NCI-H2107 (cell line): ENCODE measurements at places on chromosomes 11 and 22.

DNA sequence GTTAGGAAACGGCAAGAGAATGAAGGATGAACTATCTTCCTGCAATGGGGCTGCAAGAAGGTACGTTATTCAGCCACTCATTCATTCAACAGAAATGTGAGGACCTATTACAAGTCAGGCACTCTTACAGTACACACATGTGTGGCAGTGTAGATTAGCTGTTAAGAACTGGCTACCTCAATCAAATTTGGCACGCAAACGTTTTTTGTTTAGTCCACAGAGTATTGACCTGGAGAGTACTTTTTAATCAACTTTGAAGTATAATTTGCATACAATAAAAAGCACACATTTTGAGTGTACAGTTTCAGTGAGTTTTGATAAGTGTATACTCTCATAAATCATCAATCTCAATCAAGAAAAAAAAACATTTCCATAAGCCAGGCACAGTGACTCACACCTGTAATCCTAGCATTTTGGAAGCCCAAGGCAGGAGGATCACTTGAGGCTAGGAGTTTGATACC, 24.2 kb downstream of the MRTFA start:
- no peak for DNase-seq

- no peak for DNase-seq
Observed at GRCh38 chr22:38107692-38108515, 2.6 kb downstream of the BAIAP2L2 start.

- DNase-seq: no peak
Observed at GRCh38 chr11:123519055-123519796, 89.2 kb downstream of the GRAMD1B start.

- DNase-seq: no peak
Observed at GRCh38 chr11:133740963-133741362, 104.3 kb downstream of the SPATA19 start.

GRCh38 chr11:83864412-83865057, 578.4 kb upstream of the CCDC90B start:
- DNase-seq: no peak

- DNase-seq: no peak
Observed at GRCh38 chr11:112538534-112539280, 278.0 kb upstream of the PLET1 start.

GRCh38 chr11:65883058-65883761, 3.6 kb downstream of the CTSW start:
- DNase-seq: no peak

GRCh38 chr11:16604794-16605388, 133.6 kb upstream of the C11orf58 start:
- DNase-seq: no peak

DNA sequence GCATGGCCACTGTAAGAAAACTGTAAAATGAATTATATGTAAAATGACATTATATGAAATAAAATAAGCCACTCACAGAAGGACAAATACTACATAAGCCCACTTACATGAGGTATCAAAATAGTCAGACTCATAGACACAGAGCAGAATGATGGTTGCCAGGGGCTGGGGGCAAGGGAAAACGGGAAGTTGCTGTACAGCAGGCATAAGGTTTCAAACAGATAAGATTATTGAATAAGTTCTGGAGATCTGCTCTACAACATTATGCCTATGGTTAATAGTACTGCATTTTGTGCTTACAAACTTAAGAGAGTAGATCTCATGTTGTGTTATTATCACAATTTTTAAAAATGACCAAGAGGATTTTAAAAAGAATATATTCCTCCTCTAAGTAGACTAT, 32.7 kb upstream of the HEPHL1 start:
- no peak for DNase-seq

DNA sequence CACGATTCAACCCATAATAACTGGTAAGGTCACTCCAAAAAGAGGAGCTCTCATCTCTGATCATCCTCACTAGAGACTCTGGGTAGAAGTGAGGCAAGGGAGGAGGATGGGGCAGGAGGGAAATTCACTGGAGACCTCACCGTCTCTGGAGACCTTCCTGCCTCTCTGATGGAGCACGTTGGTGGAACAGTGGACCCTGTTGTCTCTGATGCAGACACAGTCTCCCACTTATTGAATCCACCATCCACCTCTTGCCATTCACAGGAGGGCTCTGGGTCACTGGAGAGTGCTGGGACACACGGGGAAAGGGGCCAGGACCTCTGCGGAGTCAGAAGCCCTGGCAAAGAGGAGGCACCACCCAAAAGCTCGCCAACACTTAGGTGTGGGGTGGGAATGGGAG, 137.6 kb upstream of the SEZ6L start:
- DNase-seq: no peak

DNA sequence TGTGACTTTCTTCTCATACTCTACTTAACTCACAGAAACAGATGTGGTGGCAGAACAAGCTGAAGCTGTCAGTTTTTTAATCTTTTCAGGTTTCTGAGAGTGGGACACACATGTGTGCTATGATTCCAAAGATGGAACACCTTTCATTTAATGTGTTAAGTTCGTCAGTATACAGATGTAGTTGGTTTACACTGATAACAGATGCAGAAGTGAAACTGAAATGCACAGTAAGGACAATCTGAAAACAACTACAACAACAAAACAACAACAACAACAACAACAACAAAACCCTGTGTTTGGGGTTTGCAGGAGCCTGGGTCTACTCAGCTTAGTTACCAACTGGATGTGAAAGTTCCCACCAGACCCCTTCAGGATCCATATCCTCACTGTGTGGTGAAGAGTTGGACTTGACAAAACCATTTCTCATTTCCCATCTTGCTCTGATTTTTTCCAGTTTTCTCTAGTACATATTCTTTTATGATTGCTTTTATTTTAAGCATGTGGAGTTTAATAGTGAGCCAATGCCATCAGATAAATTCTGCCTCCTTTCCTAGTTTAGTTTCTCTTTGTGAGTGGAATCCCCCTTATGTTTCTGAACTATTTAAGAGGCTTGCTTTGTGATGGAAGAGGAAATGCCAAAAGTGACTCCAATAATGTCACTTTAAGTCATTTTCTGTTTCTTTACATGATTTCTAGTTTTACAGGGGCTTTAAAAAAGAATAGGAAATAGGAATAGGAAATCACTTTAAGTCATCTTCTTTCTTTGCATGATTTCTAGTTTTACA, 47.8 kb downstream of the ARHGAP42 start:
- no peak for DNase-seq

GRCh38 chr11:2444821-2445745, at the start of gene KCNQ1:
TSS of gene KCNQ1 (plus strand) at chr11:2445008. CDS start at chr11:2445099, 91 bp downstream.
- DNase-seq: no peak

- no peak for DNase-seq
Observed at GRCh38 chr11:70883973-70884623, 368.3 kb downstream of the SHANK2 start.

- DNase-seq: no peak
Observed at GRCh38 chr11:118628861-118629549, 21.6 kb downstream of the PHLDB1 start.

GRCh38 chr11:113896156-113896879, 8.3 kb upstream of the HTR3B start:
- no peak for DNase-seq

- DNase-seq: no peak
Observed at GRCh38 chr11:44711787-44712608, 14.8 kb upstream of the TSPAN18 start.

GRCh38 chr22:22717664-22718063, 73.2 kb downstream of the GGTLC2 start:
- no peak for DNase-seq

- DNase-seq: peak; percentile 38
Observed at GRCh38 chr11:13772223-13773046, 104.0 kb downstream of the FAR1 start.

DNA sequence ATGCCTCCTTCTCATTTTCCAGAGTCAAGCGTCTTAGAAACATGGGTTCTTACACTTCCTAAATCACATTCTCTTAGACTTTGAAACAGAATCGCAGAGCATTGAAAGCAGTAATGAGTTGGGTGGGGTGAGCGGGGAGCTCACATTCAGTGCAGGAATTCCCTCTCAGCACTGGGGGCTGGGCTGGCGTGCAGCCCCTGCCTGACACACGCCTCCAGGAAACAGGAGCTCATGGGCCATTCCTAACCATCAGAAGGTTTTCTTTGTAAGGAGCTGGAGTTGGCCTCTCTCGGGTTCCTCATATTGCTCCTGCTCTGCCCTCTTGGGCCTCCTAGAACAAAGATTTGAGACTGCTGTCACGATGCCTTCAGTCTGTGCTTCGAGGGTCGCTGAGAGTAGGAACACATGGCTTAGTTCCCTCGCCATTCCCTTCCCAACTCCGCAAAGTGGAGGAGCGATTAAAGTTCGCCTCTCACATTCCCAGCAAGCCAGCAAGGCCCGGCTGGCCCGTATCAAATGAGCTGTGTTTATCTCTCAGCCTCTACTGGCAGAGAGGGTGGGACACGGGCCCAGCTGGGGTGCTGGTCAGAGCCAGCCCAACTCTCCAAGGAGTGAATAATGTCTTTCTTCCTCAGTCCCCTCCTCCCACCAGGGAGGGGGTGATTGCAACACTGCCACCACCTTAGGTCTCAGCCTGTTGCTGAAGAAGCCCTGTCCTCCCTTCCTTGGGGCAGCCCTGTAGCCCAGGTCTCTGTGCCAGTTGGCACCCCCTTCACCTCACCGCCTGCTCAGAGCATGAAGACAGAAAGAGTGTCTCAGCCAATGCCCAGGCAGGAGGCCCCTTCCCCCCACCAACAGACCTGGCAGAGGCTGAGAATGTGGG, 10.4 kb downstream of the CHRDL2 start:
- no peak for DNase-seq

- no peak for DNase-seq
Observed at GRCh38 chr22:27170491-27170890, 513.1 kb downstream of the MIAT start.

- DNase-seq: no peak
Observed at GRCh38 chr11:22559416-22559815, 66.2 kb downstream of the FANCF start.

DNA sequence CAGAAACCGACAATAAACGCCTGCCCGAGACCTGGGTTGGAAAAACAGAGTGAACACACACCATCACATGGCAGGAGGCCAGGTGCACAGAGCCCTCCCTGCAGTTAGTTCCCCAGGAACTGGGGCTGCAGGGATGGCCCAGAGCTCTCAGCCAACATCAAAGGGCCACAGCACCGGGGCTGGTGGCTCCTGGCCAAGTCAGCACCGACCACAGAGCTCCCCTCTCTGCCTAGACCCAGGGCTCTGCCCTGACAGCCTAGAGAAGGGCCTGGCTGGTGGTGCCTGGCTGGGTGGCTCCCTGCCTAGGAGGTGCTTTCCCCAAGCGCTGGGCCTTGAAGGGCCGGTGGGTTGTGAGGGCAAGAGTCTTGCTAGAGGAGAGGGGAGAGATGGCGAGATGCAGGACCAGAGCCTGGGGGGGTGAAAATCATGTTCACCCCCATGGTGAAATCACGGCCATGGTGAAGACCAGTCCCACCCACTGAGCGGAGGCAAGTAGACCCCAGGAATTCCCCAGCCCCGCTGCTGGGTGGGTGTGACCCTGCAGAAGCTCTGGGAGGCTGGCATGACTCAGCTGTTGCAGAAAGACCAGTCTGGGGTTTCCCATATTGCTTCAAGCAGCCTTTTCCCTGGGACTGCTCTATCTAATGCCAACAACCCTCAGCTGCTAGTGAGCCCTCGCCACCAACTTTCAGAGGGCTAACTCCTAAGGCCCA, 7.2 kb upstream of the BID start:
- peak; percentile 24 for DNase-seq

DNA sequence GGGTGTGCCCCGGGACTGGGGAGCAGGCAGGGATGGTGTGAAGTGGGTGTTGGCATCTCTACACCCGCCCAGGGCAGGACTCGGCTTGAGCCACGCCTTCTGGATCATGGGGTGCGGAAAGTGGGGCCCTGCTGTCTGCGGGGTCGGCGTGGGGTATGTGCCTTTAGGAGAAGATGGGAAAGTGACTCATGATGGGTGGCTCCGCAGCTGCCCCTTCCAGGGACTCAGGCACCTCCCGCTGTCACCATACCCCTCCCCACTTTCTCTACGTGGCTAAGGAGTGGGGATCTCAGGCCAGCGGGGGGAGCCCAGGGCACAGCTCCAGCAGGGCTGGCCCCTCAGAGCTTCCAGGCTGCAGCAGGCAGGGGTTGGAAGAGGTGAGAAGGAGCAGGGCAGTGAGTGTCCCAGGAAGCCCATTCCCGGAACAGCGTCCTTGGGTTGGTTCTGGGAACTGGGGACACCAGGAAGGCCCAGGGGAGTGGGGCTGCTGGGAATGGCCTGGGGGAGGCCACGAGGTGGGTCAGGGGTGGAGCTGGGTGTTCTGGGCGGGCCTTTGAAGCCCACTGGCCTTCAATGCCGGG, 102.9 kb upstream of the FGF3 start:
- no peak for DNase-seq

DNA sequence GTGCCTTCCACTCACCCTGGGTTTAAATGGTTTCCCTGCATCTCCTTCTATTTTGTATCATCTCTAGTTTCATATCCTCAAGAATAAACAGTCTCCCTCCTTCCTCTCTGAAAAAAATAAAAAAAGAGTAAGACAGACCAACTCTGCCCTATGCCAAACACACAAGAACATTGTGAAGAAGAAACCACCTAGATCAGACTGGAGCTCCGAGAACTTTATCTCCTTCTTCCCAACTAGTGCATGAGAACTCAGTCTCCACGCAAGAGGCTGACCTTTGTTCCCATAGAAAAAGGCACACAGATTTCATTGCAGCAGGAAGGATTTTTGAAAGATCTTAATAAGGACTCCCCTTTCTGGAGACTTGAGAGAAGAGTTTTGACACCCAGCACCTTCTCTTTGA, 8.7 kb upstream of the PEX26 start:
- no peak for DNase-seq

DNA sequence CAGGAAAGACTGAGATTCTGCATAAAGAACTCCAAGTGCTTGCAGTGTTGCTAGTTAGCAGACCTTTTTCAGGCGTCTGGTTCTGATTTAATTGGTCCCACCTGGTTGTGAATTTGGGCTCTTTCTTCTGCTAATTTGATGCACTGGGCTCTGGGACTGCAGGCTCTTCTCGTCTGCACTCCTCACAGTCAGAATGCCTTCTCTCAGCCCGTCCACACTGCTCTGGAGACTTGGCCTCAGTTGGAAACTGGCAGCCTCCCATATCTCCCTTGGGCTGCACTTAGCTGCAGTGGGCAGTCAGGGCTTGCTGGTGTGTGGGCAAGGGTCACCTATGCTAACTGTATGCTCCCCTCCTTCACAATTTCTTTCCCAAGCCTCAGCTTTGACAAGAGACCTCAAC, 1.5 kb downstream of the TRIM6 start:
- no peak for DNase-seq

DNA sequence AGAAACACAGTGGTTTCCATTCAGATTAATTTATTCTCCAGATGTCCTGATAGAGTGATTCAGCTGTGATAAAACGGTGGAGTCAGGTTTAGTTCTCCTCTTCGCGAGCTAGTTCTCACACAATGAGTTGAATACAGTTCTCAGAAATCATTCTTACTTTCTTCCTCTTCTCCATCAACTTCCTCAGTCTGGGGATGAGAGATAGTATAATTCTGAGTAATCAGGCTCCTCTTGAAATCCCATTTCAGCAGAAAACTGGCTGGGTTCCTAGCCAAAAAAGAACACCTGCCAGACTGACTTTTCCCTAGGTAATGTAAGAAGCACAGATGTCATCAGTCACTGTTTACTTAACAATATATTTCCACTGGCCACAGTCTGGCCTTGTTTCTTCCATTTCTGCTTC, 76.7 kb downstream of the SVIP start:
- DNase-seq: peak; percentile 69
